ENCODE measurements at places on chromosomes 1 and 21. TPM values are rescaled to one million over a fixed set of nuclear protein-coding genes. Genes with fewer than 3 reads are reported as not detected.

The XCL1 gene
- 11.7 TPM for total RNA-seq

The PLD5 gene
- total RNA-seq = not detected

GRCh38 chr1:186463926-186464325 is 3.0 kb upstream of the PDC start:
- no peak overlapping the region for H3K4me3 ChIP-seq
- no peak overlapping the region for H3K27ac ChIP-seq
- no peaks in the 10 kb centered on the region for H3K4me1 ChIP-seq
- no peak for DNase-seq

GRCh38 chr1:27293915-27294314 is 28.0 kb upstream of the TMEM222 start:
- no peak overlapping the region for H3K4me3 ChIP-seq
- H3K4me1 ChIP-seq = peaks cover 6% of the 10 kb centered on the region
- H3K36me3 ChIP-seq = no peaks in the 10 kb centered on the region
- no peak for DNase-seq
- no peak overlapping the region for H3K27ac ChIP-seq
- H3K27me3 ChIP-seq = no peaks in the 10 kb centered on the region

DNA sequence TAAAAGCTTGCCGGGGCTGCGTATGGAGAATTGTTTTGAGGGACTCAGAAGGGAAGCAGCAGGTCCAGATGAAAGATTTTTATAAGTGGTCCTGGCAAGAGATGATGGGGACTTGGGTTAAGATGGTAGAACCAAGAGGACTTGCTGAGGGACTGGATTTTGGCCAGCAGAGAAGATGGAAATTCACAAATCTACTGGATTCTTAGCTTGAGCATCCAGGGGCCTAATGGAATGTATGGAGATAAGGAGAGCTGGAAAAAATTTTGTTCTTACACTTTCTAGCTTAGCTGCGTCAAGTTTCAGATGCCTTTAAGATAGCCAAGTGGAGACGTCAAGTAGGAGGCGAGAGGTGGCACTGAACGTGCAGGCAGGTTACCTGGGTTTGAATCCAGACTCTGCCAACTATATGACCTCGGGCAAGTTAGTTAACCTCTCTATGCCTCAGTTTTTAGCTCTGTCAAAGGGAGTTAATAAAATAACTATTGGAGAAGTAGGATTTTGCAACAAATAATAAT is 3.4 kb upstream of the RBP7 start:
- peaks cover 8% of the 10 kb centered on the region for H3K4me1 ChIP-seq
- peaks cover 2% of the 10 kb centered on the region for H3K36me3 ChIP-seq
- no peak for DNase-seq
- no peak overlapping the region for H3K27ac ChIP-seq
- H3K4me3 ChIP-seq = no peak overlapping the region
- peaks cover 29% of the 10 kb centered on the region for H3K27me3 ChIP-seq

DNA sequence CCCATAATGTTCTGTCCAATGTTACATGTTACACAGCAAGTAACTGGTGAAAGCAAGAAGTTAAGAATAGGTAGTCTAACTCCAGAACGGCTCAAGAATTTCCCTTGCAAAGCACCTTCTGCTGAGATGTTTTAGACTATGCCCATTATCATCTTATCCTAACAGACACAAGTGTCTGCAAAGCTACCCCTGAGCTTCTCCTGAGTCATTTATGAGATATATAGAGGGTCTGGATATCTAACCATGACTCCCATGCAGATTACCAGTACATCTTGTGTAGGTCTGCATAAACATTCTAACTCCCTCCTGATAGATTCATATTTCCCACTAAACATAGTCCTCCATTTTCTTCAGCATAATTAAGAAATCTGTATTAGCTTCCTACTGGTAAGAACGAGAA is 171.7 kb downstream of the COQ8A start:
- no peak overlapping the region for H3K27ac ChIP-seq
- no peaks in the 10 kb centered on the region for H3K4me1 ChIP-seq
- no peak for DNase-seq
- peaks cover 53% of the 10 kb centered on the region for H3K27me3 ChIP-seq
- H3K4me3 ChIP-seq = no peak overlapping the region

Measured in activated CD8-positive, alpha-beta memory T cell treated with anti-CD3 and anti-CD28 coated beads, Interleukin-2, amount 10 ng/mL, durations not matched to agents 7 days and 5 days (primary cell).